ENCODE measurements at places on chromosomes 13 and 19.

- no peak for DNase-seq
Observed at GRCh38 chr13:98429977-98430736, 146.8 kb downstream of the STK24 start.

GRCh38 chr19:48925240-48925843 lies 8.2 kb upstream of the DHDH start:
- DNase-seq, result no peak

GRCh38 chr13:109113427-109113826 lies 484.0 kb downstream of the MYO16 start:
- DNase-seq, result peak; percentile 26

DNA sequence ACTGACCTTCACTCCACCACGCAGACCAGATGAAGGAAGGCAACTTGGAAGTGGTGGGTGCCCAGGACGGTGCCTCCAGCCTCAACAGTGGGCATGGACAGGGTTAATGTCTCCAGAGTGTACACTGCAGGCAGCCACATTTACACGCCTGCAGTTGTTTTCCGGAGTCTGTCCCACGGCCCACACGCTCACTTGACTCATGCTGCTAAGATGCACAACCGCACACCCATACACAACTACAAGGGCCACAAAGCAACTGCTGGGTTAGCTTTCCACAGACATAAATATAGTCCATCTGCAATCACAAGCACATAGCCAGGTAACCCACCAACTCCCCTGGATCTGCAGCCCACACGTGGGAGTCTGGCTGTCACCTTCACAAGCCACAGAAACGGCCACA lies 12.6 kb upstream of the AXL start:
- DNase-seq, result no peak

- DNase-seq, result no peak
Observed at GRCh38 chr13:47334173-47334572, 437.3 kb upstream of the HTR2A start.

DNA sequence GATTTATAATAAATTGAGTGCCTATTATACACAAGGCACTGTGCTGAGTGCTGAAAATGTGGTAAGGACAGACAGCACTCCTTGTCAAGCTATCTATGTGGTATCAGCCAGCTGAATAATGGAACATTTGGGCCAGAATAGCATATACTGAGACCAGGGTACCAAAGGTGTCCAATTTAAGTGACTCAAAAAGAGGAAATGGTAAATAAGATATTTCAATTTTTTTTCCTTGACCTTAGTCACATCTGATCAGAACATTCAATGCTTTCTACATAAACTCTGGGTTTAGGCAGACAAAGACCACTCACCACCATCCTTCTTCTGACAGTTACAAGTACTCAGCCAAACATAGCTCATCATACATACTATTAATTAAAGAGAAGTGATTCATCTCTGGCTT lies 43.2 kb downstream of the RCBTB2 start:
- DNase-seq, result no peak

DNA sequence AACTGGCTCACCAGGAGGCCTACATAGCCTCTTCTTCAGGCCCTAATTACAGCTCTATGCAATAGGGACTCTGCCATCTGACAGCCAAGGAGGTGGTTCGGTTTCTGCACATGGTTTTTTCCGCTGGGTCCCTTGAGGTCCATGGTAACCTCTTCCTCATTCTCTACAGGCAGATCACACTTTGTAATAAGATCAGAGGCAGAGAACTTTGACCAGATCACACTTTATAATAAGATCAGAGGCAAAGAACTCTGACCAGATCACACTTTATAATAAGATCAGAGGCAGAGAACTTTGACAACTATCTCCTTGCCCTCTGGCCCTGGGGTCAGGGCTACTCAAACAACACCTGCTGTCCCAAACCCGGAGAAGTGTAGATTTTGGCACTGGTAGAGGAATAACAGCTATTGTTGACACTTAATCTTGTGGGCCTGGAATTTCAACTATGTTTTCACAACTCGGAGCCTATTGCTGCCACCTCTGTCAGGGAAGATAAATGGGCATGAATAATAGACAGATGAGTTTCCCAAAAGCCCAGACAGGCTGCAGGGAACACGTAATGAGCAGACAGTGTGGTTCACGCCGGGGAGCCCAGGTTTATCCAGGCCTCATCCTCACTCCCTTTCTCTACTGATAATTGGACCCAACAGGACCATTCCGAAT lies 246.1 kb downstream of the UQCRFS1 start:
- no peak for DNase-seq

GRCh38 chr13:36820222-36820621 lies 1.2 kb downstream of the RFXAP start:
- DNase-seq, result peak; percentile 54

- DNase-seq, result no peak
Observed at GRCh38 chr19:7915250-7916102, 846 bp downstream of the TGFBR3L start.

DNA sequence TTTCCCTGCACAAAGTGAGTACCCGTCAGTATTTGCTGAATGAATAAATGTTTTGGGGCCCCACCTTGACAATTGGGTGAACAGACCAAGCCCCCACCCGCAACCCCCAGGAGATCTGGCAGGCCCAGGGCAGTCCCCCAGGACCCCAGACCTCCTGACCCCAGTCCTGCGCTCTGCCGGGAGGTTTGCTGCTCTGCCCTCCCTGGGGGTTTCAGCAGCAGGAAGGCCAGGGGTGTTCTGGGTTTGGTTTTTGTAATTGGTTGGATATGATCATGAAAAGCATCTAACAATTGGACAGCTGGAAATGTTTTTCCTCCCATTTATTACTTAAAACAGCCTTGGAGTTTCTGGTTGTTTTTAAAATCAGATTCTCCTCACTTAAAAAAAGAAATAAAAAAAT lies 193.8 kb downstream of the URI1 start:
- no peak for DNase-seq

DNA sequence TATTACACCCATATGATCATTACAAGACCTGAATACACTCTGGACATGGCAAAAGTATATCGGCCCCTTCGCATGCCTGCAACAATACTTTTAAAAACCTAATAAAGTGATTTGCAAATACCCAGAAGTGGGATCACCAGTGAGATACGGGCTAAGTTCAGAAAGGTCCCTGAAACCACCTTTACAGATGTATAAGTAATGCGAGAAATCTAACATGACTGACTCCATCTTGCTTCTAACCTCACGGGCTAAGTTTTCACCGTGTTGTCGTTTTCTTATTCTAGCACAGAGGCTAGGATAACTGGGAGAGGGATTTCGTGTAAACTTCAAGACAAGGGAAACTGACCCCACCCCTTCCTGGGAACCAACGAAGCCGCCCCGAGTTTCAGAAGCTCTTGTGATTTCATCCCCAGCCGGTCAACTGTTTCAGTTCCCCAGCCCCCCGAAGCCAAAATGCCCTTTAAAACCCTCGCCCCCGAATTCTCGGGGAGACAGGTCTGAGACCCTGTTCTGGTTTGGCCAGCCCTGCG lies 703 bp downstream of the NEK3 start:
- DNase-seq, result no peak

- DNase-seq, result no peak
Observed at GRCh38 chr19:2113439-2114211, 16.9 kb downstream of the IZUMO4 start.

DNA sequence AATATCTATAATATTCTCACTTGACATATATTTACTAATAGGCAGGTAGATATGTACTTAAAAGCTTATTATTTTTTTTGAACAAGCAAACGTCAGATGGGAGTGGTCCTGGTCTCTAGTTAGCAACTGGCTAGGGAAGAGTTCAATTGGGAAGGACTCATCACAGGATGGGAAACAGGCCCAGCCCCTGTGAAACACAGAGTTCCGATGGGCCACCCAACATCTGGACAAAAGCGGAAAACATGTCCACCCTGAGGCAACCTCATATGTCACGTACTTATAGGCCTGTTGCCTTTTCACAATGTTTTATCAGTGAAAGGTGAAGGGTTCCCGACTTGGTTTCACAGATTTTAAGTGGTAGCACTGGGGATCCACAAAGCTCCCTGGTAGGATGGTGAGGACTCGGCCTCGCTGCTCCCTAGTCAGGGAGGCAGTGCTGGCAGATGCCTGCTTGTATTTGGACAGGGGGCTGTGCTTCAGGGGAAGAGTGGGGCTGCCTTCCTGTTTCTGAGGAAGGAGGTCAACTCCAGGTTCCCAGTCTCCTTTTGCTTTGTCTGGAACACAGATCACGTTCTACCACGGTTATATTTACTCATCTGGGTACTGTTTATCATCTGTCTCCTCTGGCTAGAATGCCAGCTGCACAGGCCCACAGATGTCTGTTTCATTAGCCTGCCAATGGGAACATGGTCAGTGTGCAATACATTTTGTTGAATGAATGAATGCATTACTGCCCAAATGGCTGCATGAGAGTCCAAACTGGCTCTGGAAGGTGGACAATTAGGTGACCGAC lies 49.4 kb upstream of the SLC15A1 start:
- no peak for DNase-seq

GRCh38 chr13:30862707-30863106 lies 43.4 kb upstream of the MEDAG start:
- no peak for DNase-seq

DNA sequence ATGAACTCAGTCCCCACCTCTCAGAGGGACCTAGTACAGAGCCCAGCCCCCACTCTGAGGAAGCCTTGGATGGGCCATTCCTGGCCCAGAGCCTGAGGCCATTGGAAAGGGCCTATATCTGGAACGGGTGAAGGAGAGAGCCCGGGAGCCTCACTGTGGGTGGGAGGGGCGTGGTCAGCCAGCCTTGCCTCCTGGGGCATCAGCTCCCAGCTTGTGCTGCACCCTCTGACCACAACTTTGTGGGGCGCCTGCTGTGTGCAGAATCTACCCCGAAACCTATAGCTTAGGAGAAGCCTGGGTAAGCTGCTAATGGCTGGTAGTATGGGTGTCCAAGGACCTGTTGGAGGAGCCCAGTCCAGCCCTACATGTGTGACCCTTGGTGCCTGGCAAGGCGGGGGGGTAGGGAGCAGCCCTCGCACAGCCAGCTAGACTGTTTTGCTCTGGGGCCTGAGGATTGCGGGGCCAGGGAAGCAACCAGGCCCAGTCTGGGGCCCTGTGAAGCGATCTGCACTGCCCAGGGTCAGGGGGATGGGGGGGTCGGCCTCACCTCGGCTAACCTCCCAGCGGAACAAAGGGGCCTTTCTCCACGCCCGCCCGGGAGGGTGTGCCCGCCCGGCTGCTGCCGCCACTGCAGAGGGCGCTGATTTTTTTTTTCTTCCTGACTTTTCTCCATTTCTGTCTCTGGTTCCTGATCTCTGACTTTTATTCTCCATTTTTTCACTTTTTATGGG lies 42.3 kb downstream of the LYL1 start:
- no peak for DNase-seq

DNA sequence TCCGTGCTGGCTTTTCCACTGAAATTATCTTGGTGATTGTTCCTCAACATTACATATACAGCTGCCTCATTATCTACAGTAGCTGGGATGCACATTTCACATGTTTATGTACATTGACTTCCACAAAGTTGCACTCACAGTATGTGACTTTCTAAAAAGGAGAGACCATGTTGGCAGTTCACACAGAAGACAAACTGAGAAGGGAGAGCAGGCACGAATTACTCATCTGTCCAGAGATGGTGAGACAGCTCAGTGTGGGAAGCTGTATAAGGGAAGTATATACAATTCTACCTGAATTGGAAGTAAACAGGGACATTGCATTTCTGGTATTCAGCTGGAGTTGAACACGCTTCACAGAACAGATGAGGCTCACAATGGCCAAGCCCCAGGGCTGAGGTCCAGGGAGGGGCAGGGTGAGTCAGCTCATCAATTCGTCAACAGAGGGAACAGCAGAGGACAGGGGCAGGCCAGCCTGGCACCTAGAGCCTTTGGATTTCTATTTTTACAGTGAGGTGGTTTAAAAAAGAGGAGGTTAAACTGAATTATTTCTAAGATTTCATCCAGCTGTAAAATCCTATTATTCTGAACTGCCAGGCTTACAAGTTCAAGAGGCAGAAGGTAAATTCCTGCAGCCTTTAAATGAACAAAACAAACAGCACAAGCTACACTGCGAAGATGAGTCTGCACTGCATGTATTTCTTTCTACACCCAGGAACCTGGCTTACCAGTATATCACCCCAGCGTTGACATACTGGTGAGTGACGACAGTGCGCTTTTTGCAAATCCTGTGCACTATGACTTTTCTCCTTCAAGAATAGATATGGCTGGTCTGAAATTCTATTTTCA lies 9.8 kb downstream of the PARP4 start:
- DNase-seq, result peak; percentile 23

- DNase-seq, result no peak
Observed at GRCh38 chr19:2532252-2533071, 56.5 kb downstream of the GADD45B start.

DNA sequence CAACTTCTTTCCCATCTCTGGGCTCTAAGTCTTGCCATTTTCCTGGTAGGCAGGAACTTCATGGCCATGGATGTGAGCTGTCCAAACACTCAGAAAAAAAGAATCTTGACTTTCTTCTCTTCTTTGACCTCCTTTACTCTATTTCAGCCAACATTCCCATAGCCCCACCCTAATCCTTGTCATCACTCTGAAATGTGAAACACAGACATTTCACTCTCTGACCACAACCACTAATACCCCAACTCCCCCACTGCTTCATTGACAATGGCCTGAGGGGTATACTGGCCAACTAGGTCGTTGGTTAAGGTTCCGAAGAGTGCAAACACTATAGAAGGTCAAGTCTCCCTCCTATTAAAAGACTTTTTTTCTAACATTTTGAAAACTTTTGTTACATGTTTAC lies 4.7 kb upstream of the CYP2A13 start:
- no peak for DNase-seq

- peak; percentile 51 for DNase-seq
Observed at GRCh38 chr19:43809762-43810696, 7.8 kb upstream of the LYPD5 start.

- DNase-seq, result peak; percentile 93
Observed at GRCh38 chr19:55632463-55632834, 8.1 kb upstream of the ZNF784 start.

DNA sequence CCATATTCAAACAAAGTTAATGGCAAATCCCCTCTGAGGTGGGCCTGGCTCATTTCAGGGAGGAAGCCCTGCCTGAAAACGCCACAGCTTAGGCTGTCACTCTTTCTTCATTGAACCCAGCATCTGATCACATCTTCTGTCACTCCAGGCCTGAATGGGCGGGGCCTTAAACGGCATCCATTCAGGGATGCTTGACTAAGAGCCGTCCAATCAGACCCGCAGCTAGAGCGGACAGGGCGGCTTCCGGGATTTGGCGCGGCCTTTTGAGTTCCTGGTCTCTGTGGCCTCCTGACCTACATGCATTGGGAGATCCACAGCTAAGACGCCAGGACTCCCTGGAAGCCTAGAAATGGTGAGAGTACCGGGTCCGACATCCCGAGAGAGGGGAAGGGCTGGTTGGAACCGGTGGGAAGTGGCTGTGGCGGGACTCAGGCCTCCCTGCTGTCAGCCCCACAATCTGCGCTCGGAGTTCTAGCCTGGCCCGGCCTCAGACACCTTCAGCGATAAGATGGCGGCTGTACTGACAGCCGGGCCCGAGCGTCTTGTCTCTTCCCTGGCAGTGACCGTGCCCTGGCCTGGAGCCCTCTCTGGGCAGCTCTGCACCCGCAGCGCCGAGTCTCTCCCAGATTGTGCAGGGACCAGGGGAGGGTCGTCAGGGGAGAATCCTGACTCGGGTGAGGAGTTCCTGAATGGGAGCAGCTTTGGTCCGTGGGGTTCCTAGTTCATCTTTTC lies at the start of gene ZNF723:
ZNF723 (plus strand) TSS at position 261 of the 732 bp plus-strand sequence; CDS start at position 350, 89 bp downstream.
- no peak for DNase-seq

Measured in activated CD4-positive, alpha-beta T cell treated with anti-CD3 and anti-CD28 coated beads, Interleukin-2, amount 50 U/mL, for 16 hours (primary cell).